ENCODE measurements at places on chromosomes 6 and 20.

- DNase-seq = no peak
These were observed 7.1 kb upstream of the GRM4 start for GRCh38 chr6:34152806-34153520.

DNA sequence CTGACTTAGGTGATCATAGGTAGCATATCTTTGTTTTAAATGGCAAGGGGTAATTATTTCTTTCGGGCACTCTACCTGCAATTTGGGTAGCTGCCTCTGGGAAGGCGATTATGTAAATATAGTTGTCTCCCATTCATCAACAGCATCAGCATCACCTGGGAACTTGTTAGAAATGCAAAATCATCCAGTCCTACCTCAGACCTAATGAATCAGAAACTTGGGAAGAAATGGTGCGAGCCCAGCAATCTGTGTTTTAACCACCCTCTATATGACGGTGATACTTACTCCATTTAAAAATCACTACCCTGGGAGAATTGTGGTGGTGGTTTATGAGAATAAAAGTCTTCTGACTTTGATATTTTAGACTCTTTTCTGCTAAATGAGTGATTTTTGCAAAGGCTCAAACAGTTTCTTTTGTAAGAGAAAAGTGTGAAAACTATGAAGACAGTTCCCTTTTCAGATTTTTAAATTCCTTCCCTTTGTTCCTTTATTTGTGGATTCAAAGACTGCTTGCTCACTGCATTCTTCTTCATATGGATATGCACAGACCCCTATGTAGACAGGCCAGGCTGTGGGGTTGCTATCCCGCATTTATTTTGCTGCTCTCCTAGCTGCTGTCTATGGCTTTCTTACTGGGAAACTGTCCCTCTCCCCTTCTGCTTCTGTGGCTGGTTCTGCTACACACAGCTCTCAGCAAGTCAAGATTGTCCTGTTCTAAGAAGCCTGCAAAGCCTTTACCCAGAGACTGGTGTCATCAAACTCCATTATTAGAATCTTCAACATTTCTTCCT lies 365.3 kb downstream of the RNF144B start:
- no peak for DNase-seq

- DNase-seq = no peak
These were observed 86.0 kb upstream of the SLC22A16 start for GRCh38 chr6:110562316-110562915.

- no peak for DNase-seq
These were observed 48.7 kb downstream of the PDYN start for GRCh38 chr20:1945134-1945618.

DNA sequence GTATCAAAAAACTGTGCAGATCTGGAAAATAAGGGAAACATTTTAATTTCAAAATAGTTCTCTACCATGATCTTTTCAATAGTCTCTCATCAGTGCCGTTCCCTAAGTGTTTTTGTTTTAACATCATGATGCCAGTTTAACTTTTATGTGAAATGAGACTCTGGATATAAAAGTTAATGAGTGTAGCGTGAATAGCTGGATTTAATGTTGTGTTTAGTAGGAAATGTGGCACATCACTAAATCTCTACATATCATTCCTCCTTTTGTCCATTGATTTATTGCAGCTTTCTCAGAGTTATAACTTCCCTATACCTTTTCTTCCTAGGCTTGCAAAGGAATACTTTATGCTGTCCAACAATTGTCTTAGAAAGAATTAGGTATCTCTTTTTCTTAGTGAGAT lies 81.4 kb upstream of the SCGN start:
- no peak for DNase-seq

DNA sequence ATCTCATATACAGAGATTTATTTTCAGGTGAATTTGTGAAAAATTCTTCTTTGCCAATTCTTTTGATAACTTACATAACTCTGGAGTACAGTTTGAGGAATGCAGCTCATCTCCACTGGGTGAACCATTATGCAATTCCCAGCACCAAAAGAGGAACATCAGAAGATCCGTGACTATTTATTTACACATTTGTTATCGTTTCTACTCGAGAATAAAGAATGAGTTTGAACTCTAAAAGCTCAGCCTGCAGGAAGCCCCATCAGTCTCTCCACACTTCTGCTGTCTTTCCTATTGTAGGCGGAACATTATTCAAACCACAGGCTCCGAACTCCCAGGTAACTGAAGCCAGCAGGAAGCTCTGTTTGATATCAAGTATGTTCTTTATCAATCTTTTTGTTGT lies 95.9 kb upstream of the IFNGR1 start:
- DNase-seq = no peak

GRCh38 chr6:105164418-105164817 lies 15.4 kb downstream of the POPDC3 start:
- no peak for DNase-seq

- no peak for DNase-seq
These were observed 193.0 kb downstream of the ERMARD start for GRCh38 chr6:169944415-169944814.

GRCh38 chr20:33791021-33791420 lies 20.1 kb upstream of the CHMP4B start:
- DNase-seq = no peak

- no peak for DNase-seq
These were observed 55.5 kb downstream of the MRAP2 start for GRCh38 chr6:84089081-84089480.

DNA sequence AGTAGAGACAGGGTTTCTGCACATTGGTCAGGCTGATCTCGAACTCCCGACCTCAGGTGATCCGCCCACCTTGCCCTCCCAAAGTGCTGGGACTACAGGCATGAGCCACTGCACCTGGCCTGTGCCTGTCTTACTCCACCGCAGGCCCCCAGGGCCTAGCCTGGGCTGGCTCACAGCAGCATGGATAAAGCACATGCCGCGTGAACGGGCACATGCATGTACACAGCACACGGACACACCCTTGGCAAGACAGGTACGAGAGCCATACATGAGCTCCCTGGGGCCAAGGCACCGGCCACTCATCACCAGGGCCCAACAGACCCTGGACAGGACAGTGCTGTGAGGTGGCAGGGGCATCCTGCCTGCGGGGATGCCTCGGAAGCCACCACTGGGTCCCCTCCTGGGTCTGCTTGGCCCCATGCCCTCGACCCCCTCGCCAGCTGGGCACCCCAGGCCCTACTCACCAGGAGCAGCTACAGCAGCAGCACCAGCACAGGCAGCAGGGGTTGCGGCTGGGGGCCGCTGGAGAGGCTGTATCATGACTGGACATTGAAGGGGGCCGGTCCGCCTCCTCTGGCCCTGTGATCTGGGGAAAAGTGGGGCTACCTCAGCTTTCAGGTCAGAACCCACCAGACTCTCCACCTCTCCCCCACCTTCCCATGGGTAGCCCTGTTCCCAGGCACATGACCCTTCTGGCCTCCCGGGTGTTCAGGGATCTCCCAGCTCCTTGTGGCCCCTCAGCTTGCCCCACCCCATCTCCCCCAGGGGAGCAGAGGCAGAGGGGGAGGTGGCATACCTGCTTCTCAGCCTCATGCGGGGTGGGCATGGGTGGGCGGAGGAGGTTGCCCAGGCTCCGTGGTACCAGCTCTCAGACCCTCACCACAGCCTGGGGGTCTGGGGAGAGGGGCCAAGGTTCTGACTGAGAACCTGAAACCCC lies 3.0 kb downstream of the RGS19 start:
- no peak for DNase-seq

- no peak for DNase-seq
These were observed 868 bp downstream of the SRSF3 start for GRCh38 chr6:36594816-36595643.

DNA sequence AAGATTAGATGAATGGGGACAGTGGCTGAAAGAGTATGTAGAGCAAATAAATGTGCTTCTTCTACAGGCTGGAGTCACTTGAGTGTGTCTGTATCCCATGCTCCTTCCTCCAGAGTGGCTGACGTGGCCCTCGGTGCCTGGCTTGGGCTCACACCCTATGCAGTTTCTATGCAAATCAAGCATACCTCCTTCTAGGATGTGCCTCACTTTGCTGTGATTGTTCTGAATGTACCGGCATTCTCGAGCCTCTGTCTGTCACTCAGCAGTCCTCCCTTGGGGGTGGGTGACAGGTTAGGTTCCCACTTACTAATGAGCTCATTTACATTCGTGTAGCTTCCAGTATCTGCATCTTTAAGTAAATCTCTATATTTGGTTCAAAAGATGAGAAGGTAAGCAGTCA lies 55.1 kb upstream of the HDDC2 start:
- no peak for DNase-seq

DNA sequence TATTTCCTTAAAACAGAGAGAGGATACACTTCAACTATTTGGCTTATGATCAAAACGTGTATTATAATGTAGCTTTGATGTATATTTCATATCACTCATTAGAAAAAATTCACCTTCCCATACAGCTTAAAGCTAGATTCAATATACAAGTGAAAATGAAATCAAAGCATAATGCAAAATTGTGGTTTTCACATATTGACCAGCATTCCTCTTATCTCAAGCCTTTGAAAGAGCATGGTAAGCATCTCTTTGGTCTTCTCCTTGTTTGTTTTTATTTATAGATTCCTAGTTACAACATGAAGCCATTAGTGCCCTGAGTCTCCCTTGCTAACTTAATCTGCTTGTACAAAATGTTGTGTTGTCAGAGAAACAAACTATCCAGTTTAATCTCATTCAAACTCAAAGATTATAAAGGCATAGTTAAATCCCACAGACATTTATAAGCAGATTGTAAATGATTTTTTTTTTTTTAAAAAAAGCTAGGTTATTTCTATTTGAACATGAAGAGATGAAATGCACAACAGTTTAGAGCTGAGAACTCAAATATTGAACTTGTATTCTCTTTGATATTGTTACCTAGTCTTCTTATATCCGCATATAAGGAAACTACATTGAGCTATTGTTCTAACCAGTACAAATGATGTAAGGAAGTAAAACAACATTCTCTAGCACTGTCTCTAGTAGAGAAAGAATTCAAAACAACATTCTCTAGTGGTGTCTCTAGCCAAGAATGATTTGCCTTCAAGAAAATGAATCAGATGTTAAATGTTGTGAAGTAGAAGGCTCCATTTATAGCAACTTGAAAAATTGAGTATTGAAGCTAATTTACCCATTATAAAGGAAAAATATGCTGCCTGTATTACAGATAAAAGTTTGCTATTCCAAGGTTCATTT lies 31.2 kb upstream of the SMIM28 start:
- no peak for DNase-seq

- no peak for DNase-seq
These were observed 152.4 kb downstream of the BCAS1 start for GRCh38 chr20:53918020-53918311.

DNA sequence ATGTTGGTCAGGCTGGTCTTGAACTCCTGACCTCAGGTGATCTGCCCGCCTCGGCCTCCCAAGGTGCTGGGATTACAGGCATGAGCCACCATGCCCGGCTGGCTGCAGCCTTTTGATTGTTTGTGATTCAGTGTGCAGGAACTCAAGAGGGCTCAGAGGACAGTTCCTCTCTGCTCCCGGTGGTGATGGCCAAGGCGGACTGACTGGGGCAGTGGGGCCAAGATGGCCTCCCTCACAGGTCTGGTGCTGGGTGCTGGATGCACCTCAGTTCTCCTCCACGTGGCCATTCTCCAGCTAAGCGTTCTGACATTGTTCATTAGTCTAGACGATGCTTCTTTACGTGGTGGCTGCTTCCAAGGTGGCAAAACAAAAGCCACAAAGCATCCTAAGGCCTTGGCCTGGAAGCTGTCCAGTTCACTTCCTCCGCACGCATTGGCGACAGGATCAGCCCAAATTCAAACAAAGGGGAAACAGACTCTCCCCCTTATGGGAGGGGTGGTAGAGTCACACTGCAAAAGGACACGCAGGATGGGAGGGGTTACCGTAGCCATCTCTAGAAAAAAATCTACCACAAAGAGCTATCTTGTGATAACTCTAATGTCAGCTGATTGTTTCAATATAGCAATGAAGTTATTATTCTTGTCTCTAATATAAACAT lies 146.9 kb downstream of the FOXC1 start:
- DNase-seq = no peak

- DNase-seq = no peak
These were observed 150.4 kb downstream of the BTBD3 start for GRCh38 chr20:12068121-12068520.

- no peak for DNase-seq
These were observed 1.2 kb downstream of the PAK5 start for GRCh38 chr20:9837634-9838033.
